ENCODE measurements at places on chromosomes 6 and 20.

- no peak for DNase-seq
Observed at GRCh38 chr6:332671-333070, 40.4 kb downstream of the DUSP22 start.

- no peak for DNase-seq
Observed at GRCh38 chr6:134322216-134322615, 4.3 kb upstream of the SGK1 start.

GRCh38 chr20:10315138-10315537 lies 96.5 kb downstream of the SNAP25 start:
- DNase-seq: no peak

DNA sequence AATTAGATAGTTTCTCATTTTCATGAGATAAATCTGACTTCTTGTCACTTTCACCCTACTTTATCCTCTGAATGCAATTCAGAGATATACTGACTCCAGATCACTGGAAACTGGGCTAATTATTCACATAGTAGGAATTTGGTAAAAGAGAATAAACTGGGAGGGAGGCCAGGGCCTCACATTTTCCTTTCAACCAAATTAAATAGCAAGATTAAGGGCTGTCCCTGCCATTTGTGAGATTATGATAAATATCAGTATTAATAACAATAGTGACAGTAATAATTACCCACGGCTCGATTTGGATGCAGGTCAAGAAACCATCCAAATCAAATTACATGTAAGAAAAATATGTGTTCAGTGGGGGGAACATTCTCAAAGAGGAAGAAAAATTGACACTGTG lies 140.5 kb downstream of the CD83 start:
- DNase-seq: no peak

DNA sequence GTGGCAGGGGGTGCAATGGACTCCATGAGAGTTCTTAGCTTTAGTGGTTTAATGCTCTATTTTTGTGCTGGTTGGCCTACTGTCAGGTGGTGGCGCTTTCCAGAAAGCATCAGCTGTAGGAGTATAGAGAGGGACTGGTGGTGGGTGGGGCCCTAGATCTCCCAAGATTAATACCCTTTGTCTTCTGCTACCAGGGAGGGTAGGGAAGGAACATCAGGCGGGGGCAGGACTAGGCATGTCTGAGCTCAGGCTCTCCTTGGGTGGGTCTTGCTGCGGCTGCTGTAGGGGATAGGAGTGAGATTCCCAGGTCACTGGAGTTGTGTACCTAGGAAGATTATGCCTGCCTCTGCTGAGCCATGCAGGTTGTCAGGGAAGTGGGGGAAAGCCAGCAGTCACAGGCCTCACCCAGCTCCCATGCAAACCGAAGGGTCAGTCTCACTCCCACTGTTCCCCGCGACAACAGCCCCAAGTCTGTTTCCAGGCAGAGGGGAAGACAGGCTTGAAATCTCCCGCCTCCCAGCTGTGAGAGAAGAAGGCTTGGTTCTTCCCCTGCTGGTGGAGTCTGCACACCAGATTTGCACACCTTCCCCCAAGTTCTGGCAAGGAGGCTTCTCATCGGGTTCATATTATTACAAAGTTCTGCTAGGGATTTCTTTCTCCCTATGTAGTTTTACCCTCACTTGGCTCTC lies 46.7 kb upstream of the PKIB start:
- DNase-seq: no peak

- DNase-seq: no peak
Observed at GRCh38 chr6:165894171-165894825, 231.3 kb upstream of the PDE10A start.

DNA sequence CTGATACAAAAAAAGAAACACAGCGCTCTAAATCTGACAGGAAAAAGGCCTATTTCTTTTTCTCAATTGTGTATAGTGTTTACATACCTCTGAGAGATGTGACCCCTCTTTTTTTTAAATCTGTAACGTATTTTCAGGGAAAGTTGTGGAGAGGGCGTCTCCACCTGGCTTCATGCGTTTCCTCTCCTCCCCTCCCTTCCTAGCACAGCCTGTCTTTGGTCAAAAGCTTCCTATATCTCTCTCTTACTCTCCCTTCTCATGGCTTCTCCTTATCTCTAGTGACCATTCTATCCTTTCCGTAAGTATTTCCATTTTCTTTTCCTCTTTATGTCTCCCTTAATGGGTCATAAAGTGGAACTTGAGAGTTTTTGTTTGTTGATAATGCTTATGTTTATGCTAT lies 458.9 kb downstream of the HACE1 start:
- no peak for DNase-seq

Measured in NCI-H524 (cell line).